A549 treated with GW870086 at 1 μM for 4 hours (cell line): ENCODE measurements at places on chromosomes 1 and 21. TPM values are rescaled to one million over a fixed set of nuclear protein-coding genes. Genes with fewer than 3 reads are reported as not detected.

The AJAP1 gene
- total RNA-seq, result not detected in 5 replicates

The CD58 gene
- total RNA-seq, result 21.3 to 26.6 TPM (median 25.1 TPM) in 5 replicates

The SLC9C2 gene
- total RNA-seq, result not detected in 5 replicates

The SPRR3 gene
- total RNA-seq, result not detected in 5 replicates

The VWA5B1 gene
- not detected in 5 replicates for total RNA-seq

The TFF2 gene
- not detected in 5 replicates for total RNA-seq

The MCOLN3 gene
- total RNA-seq, result 2.9 to 4.7 TPM (median 3.6 TPM) in 5 replicates

The RGSL1 gene
- total RNA-seq, result not detected in 5 replicates

The AMY1C gene
- total RNA-seq, result not detected in 5 replicates

The SH2D5 gene
- total RNA-seq, result 11.5 to 17.1 TPM (median 13.3 TPM) in 5 replicates

The OLIG2 gene
- not detected in 5 replicates for total RNA-seq

The F13B gene
- total RNA-seq, result 0.06 to 0.09 TPM (median 0.08 TPM) in 3 of 5 replicates, not detected in the others

The AP4B1 gene
- 7.4 to 11.3 TPM (median 8.5 TPM) in 5 replicates for total RNA-seq

The C4BPA gene
- 0.46 to 0.77 TPM (median 0.54 TPM) in 5 replicates for total RNA-seq

The KCNA3 gene
- not detected in 5 replicates for total RNA-seq
